ENCODE measurements at places on chromosomes 12 and 14. TPM values are rescaled to one million over a fixed set of nuclear protein-coding genes. Genes with fewer than 3 reads are reported as not detected.

- DNase-seq: no peak
Measured at GRCh38 chr14:52333823-52334657, 19.9 kb downstream of the PTGER2 start.

DNA sequence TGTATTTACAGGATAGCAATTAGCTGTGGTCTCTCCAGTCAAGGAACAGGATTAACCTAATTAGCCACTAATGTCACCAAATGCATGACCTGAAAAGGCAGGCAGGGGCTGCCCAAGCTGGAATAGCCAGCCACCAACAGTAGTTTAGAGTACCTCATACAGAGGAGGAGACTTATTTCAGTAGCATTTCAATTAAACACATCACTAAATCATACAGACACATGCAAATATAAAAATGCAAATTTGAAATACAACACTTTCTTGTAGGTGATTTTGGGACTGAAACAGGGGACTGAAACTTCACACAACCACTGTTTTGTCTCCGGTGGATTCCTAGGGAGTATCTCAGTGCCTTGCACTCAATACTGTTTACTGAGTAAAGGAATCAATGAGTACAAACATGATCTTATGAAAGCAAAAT lies 636 bp upstream of the IFNG-AS1 start:
- DNase-seq: no peak

DNA sequence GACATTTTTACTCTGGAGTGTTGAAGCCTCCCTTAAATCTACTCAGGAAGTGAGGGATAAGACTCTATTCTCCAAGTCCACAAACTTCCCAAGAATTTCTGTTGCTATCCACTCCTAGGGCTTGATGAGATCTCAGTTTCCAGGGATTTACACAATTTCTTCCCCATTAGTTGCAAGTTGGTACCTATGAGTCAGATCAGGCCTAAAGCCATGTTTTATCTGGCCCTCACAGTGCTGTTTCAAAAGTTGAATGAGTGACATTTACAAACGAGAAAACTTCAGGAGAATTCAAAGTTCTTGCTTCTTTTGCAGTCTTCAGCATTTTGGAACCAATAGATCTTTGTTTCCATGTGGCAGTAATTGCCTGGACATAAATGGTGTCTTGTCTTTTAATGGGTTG lies 156.4 kb upstream of the SYT10 start:
- no peak for DNase-seq

GRCh38 chr12:99600388-99600787 lies 47.2 kb upstream of the GARIN6 start:
- DNase-seq: no peak

GRCh38 chr12:81596558-81596957 lies 162.6 kb downstream of the PPFIA2 start:
- DNase-seq: no peak

LRRC10 gene
- total RNA-seq: not detected

CNTN1 gene
- not detected for total RNA-seq

TPPP2 gene
- total RNA-seq: not detected
